Stimulated activated CD4-positive, alpha-beta T cell treated with anti-CD3 and anti-CD28 coated beads, Interleukin-12 subunit alpha, Interleukin-12 subunit beta, amount 100 ng/mL, for 24 hours (primary cell): ENCODE measurements at places on chromosomes 16 and 17.

DNA sequence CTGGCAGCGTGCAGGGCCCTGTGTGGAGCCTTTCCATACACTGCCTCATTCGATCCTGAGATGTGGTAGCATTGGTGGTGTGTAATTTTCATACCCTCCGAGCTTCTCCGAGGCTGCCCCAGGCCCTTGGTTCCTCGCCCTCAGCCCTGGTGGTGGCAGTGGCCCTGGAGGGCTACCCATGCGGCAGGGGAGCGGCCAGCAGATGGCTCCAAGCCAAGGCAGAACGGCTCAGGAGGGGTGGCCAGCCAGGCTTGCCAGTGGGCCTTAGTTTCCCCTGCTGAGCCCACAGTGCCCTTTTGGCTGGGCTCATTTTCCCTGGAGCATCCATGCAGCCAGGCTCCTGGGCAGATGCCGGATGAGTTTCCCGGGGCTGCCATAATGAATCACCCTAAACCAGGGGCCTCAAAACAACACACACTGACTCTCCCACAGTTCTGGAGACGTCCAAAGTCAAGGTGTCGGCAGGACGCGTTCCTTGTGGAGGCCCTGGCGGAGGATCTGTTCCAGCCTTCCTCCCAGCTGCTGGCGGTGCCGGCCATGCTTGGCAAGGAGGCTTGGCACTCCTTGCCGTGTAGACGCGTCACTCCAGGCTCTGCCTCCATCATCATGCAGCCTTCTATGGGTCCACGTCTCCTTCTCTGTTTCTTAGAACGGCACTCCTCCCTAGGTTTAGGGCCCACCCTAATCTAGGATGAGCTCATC lies 158.8 kb upstream of the GSE1 start:
- DNase-seq, result no peak

DNA sequence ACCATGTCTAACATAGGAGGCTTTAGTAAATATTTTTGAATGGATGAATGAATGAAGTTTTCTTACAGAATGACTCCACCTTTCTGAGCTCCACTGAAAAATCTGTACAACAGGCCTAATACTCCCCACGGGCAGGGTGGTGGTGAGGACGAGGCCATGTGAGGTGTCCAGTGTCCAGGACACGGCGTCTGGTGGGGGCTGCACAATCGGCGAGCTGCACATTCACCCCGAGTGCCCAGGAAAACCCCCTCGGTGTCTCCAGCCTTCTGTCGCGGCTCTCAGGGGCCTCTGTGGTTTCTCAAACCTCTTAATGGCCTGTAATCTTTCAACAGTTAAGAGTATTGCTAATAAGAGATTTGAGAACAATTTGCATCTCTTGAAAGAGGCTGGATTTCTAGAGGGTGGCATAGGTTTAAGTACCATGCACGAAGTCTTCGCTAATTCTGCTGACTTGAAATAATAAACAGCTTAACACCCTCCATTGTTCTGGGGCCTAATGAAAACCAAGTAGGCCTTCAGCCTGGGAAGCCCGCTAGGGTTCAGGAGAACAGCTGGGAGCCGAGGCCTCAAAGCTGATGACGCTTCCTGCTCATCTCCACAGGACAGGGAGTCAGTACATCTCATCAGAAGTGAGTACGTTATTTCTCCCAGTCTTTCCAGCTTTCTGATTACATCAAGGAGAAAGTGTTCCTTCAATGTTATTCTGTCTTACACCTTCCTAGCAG lies 304.6 kb upstream of the FOXF1 start:
- DNase-seq, result no peak

DNA sequence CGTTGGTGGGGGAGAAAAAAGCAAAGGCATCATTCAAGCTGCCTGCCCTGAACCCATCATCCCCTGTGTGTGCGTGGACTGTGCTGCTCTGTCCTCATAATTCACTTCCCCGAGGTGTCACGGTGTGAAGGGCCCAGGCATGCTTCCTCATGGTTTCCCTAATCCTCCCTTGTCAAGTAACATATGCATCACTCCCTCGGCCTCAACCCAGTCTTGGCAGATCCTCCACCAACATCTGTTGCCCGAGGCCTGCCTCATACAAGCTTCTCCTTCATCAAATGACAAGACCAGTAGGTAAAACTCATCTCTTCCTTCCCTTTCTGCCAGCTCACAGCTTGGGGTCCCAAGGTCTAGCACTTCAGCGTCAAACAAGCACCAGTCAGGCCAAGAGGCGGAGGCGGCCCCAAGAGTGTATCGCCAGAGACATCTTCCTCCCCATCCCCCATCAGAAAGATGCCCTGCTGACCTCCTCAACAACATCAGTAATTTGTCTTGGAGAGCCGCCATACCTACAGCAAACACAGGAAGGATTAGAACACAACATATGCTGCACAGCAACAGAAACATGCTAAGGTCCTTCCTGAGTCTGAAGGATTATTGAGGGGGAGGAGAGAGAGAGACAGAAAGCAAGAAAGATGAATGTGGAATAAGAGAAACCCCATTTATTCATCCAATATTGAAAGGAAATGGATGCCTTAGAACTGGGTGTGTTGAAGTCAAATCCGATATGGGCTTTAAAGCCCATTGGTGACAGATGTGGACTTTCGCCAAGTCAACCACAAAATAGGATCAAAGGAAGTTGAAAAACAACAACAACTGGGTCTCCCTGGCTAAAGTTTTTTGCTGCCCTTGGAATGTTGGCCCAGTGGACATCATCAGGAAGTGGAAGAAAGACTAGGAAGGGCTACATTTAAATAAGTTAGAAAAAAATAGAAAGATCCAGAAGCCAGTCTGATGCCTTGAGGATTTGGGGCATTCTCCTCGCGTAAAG lies 38.4 kb downstream of the SOX9 start:
- DNase-seq, result no peak

DNA sequence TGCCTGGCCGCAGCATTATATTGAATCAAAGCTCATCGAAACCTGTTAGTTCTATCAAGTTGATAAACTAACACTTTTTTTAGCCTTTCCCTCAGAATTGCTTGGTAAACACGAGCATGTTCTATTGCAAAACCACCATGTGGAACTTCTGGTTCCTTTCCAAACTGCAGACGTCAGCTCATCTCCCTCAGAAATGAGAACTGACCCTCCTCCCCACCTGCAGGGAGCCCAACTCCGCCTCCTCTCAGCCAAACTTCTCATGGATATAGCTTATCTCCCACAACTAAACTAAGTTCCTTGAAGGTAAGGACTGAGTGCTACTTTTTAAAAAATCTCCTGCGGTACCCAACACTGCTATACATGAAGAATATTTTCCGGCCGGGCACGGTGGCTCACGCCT lies 6.7 kb downstream of the SHMT1 start:
- no peak for DNase-seq

GRCh38 chr17:62090021-62090824 lies 25.1 kb upstream of the MED13 start:
- no peak for DNase-seq

- no peak for DNase-seq
Observed at GRCh38 chr17:60563743-60564142, 36.2 kb upstream of the PPM1D start.

DNA sequence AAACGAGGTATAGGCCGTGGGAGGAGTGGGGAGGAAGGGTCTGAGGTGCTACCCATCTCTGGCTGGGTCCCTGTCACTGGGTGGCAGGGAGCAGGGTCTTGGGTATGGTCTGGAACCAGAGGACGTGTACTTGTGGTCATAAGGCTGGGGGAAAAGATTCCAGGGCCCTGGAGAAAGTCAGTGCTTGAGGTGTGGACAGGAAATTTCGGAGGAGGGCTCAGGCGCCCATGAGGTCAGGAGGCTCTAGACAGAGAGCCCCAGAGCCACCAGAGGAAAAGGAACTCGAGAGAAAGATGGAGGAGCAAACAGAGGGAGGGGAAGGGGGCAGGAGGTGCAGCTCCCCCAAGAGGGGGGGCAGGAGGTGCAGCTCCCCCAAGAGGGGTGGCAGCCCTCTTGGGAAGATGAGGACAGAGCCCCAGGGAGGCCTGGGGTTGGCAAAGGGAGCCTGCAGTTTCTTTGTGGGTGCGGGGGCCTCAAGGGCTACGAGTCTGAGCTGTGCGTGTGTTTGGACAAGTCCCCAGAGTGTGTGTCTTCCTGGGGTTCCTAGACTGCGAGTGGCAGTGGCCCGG lies 683 bp upstream of the SLC7A6 start:
- DNase-seq, result no peak
